ENCODE measurements at places on chromosomes 11 and 22.
A peak's percentile ranks its signal among the peaks of the same experiment; 100 is the strongest.

- DNase-seq, result peak; percentile 2
These were observed 7.3 kb upstream of the PTPN5 start for GRCh38 chr11:18798799-18799469.

DNA sequence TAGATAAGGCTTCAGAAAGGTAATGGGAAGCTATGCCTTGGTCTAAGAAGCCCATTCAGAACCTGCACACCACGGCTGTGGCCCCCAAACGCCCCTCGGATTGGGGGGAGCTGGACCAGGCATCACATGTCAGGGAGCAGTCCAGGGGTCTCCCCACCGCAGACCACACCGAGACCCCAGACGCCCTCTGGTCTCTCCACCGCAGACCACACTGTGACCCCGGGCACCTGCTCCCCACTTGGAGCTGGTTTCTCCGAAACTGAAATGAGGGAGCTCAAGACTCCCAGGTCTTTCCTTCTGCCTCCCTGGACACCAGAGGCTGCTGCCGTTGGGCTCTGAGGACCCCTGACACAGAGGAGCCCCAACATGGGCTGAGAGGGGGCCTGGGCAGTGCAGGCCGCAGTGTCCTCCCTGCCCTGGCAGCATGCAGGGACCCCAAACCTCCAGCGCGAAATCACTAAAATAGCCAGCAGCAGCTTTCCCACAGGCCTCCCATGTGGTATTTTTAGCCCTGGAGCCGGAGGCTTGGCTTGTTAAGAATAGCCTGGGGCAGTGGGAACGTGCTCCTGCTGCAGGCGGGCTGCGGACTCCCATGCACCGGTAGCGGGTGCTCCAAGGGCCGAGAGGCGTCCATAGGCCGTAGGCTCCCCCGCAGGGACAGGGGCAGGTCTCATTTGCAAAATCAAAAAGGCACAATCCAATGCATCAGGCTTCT, 7.7 kb downstream of the LINC01488 start:
- no peak for DNase-seq

DNA sequence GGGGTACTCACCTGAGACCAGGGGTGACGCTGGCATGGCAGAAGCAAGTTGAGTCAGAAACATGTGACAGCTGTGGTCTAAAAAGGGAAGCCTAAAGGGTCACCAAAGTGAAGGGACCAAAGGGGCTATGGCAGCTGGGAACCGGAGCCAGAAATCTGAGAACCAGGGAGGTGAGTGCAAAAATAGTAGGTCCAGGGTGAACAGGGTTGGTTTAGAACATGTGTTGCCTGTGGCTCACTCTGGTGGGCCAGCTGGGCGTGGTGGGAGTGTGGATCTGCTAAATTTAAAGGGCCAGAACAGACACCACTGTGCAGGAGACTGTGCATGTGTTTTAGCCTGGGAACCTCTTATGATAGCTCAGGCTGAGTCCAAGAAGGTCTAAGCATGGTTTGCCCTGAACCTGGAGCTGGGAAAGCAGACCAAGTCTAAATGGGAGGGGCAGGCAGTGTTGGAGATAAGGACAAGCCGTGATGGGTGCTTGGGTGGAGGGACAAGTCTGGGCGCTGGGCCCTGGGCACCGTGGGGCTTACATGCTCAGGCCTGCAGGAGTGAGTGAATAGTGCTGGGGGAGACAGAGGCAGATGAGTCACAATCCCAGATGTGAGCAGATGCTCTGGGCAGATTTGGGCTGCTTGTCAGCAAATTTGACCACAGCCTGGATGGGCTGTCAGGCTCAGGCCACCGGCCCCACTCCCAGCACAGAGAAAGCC, 41.4 kb upstream of the ZBED5 start:
- DNase-seq, result no peak

DNA sequence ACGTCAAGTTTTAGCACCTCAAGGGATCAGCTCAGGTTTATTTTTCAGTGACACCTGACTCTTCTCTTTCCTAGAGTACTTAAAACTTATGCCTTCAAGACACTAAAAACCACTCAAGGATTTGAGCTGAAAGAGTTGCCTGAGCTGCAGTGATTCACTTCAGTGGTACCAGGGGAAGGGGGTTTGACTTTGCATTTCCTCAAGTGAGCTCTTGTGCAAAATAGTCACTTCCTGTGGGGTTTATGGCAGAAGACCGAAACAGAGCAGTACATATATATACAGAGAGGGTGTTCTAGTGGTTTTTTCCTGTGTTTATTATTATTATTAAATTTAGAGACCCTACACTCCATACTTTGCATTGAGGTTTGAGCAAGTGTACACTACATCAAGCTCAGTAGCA, 60.7 kb downstream of the DBX1 start:
- DNase-seq, result no peak

Measured in GM20000 (cell line).